ENCODE measurements at places on chromosomes 2 and 18.

DNA sequence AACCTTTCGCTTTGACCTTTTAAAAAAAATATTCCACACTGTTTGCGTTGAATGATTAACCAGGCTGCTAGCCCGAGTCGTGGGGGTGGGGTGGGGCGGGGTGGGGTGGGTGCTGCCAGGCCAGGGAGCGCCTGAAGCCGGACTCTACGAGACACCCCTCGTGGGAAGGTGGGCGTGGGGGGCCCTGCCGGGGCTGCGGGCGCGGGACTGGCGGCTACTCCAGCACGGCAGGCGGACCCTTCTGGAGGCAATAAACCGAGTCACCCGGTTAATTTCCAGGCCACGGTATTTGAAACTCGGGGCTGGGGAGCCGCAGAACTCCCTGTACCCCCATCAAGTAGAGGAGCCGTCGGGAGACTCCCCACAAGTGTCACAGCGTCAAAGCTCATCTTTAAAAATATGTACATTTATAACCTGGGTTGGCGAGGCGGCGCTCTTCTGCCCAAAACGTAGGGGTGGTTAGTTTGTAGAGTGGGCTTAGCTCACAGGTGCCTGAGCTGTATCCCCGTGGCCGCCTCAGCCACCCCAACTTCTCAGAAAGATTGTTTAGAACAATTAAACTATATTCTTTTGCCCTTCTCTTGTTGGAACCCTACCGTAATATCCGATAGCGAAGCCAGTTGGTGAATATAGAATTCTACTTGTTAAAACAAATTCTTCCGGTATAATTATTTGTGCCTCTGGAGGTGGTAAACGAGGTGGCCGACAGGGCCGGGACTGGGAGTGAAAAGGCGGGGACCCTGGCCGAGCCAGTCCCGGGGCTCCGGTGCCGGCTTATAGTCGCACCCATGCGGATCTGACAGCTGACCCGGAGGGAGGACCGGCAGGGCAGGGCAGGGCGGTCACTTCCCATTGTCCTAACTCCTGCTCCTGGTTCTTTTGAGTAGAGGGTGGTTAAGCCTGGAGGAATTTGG lies 1.4 kb downstream of the B3GNT2 start:
- peak; percentile 45 for DNase-seq

- no peak for DNase-seq
Observed at GRCh38 chr2:53549497-53549896, 218.1 kb upstream of the CHAC2 start.

- no peak for DNase-seq
Observed at GRCh38 chr2:221569871-221570270, 2.2 kb downstream of the EPHA4 start.

- no peak for DNase-seq
Observed at GRCh38 chr2:54945391-54946219, 104.6 kb downstream of the RTN4 start.

DNA sequence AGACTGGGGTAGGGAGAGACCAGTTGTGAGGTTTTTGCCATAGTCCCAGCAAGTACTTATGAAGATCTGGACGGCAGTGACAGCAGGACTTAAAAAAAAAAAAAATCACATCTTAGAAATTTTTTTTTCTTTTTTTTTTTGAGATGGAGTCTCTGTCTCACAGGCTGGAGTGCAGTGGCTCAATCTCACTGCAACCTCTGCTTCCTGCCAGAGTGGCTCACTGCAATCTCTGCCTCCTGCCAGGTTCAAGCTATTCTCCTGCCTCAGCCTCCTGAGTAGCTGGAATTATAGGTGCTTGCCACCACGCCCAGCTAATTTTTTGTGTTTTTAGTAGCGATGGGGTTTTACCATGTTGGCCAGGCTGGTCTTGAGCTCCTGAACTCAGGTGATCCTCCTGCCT lies 22.4 kb upstream of the STAT4 start:
- no peak for DNase-seq

GRCh38 chr18:46899274-46899948 lies 17.9 kb downstream of the PIAS2 start:
- DNase-seq = no peak

DNA sequence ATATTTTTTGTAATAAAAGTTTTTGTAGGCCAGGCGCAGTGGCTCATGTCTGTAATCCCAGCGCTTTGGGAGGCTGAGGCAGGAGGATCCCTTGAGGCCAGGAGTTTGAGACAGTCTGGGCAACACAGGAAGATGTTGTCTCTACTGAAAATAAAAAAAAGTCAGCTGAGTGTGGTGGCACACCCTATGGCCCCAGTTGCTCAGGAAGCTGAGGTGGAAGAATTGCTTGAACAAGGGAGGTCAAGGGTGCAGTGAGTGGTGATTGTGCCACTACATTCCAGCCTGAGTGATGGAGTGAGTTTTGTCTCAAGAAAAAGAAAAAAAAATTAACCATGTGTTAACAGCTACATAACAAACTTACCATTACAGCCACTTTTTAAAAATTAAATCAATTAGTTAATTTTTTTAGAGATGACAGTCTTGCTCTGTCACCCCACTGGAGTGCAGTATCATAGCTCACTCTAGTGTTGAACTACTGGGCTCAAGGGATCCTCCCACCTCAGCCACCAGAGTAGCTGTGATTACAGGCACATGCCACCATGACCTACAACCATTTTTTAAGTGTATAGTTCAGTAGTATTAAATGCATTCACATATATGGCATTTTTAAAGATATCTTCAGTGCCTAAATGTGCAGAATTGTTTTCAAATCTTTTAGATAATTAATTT lies 67.2 kb upstream of the ACYP2 start:
- DNase-seq = peak; percentile 29

DNA sequence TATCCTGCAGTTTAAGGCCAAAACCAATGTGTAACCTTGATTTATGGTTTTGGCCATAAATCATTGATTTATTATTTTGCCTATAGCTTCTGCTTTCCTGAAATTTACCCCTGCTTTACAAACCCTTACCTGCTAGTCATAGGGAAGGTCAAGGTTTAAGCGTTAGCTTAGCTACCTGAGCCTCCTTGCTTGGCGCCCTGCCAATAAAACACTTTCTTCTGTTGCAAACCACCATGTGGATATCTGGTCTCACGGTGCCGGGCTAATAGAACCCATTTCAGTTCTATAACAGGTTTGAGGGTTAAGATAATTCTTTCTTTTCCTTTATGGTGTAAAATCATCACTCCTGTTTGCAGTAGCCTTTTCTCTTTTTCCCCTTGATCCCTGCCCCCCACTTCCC lies 72.2 kb downstream of the PDK1 start:
- DNase-seq = no peak

GRCh38 chr2:150271952-150272802 lies 215.3 kb downstream of the RND3 start:
- no peak for DNase-seq

GRCh38 chr2:207469451-207469850 lies 60.3 kb upstream of the CREB1 start:
- DNase-seq = no peak
